Vagina (tissue), 2 donors: ENCODE measurements at places on chromosomes 6 and 20.

DNA sequence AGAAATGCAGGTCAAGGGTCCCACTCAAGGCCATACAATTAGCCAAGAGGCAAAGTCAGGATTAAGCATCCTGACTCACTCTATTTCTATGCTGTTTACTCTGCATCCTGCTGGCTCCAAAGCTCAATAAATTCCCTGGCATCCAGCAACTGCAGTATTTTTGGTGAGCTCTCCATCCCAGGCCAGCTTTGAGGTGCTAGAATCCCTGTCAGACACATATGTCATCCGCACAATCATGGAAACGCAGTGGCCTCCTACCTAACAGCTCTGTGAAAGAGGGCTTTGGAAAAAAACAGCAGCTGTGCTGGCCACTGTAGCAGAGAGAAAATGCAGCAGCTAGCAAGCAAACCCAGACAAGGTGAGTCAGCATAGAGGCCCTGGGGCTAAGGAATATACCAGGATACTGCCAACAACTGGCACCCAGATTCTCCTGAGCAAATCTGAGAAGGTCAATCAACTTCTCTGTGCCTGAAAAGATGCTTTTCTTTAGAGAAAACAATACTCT lies 58.4 kb downstream of the ANKEF1 start:
- H3K4me3 ChIP-seq = no peak overlapping the region
- no peaks in the 10 kb centered on the region for H3K27me3 ChIP-seq
- H3K36me3 ChIP-seq = no peaks in the 10 kb centered on the region

- H3K27ac ChIP-seq = no peak overlapping the region
- peaks cover 8% of the 10 kb centered on the region for H3K4me1 ChIP-seq
- H3K4me3 ChIP-seq = no peak overlapping the region
Measured at GRCh38 chr6:44495036-44495901, 107.8 kb downstream of the CDC5L start.

DNA sequence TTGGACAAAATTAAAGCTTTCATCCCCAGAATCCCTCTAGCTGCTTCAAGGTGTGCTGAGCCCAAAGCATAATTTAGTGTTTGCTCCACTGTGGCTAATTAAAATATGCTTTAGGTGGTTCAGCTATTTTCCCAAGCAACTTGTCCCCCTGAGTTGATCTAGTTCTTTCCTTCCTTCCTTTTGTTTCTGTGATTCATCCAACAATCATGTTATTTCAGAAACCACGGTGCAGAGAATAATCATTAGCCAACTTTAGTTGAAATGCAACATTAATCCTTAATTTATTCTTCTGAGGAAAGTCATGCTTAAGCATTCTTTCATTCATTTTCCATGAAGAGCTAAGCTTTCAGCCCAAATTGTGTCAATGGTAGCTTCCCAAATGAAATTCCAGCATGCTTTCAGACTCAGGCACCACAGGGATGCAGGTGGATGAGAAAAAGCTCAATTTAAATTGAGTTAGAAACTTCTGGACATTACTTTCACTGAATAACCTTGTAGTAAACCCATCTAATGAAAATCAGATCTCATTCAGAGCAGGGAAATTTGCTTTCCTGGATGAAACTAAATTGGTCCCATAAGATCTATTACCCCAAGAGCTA lies 209.0 kb upstream of the NT5E start:
- no peak overlapping the region for H3K4me3 ChIP-seq
- no peak for DNase-seq
- H3K4me1 ChIP-seq = no peaks in the 10 kb centered on the region
- H3K36me3 ChIP-seq = no peaks in the 10 kb centered on the region

GRCh38 chr6:95230071-95230740 lies 347.1 kb upstream of the MANEA start:
- H3K27me3 ChIP-seq = no peaks in the 10 kb centered on the region
- no peak for DNase-seq

GRCh38 chr6:23524548-23524947 lies 601.5 kb upstream of the NRSN1 start:
- no peaks in the 10 kb centered on the region for H3K36me3 ChIP-seq
- H3K4me1 ChIP-seq = no peaks in the 10 kb centered on the region
- no peak for DNase-seq
- no peak overlapping the region for H3K27ac ChIP-seq
- no peaks in the 10 kb centered on the region for H3K27me3 ChIP-seq
- no peak overlapping the region for H3K4me3 ChIP-seq
